ENCODE measurements at places on chromosomes 16 and 17. TPM values are rescaled to one million over a fixed set of nuclear protein-coding genes. Genes with fewer than 3 reads are reported as not detected.

DNA sequence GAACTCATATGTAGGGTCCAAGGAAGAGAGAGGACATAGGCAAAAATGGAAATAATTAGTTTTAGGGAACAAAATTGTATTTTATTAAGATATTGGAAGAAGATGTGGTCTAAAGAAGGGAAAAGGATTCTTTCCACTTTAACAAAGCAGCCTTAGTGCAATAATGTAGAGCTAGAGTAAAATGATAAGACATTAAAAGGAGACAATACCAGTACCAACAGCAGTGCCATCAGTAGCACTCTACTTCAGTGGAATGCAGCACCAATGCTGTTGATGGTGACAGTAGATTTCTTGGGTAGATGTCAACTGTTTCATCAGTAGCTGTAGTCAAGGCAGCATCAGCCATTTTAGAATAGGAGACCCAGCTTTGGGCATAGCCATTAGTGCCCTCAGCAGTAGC is 124.3 kb downstream of the BRIP1 start:
- no peak for DNase-seq

AGRP gene
- total RNA-seq: not detected

CAMTA2 gene
- total RNA-seq: 42.0 TPM

GRCh38 chr16:51939378-51939871 is 607.5 kb downstream of the TOX3 start:
- DNase-seq: no peak

DNA sequence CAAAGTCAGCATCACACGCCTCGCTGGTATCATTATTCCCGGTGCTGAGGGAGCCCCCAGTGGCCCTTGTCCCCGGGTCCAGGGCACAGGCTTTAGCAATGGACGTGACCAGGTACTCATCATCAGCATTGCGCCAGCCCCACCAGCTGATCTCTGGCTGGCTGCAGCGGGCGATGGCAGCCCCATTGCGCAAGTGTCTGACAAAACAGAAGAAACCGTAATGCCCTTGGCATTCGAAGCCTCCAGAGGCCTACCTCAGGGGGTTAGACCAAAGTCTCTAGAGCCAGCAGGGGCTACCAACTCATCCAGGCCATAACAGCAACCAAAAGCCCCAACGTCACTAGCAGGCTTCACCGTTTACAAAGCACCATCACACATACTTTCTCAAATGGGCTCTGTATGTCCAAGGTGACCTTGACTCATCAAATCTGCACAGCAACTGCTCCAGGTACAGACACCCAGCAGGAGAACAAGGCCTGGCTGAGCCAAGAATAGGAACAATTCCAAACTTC is 7.3 kb downstream of the MTMR4 start:
- no peak for DNase-seq

CARD14 gene
- total RNA-seq: not detected

DNA sequence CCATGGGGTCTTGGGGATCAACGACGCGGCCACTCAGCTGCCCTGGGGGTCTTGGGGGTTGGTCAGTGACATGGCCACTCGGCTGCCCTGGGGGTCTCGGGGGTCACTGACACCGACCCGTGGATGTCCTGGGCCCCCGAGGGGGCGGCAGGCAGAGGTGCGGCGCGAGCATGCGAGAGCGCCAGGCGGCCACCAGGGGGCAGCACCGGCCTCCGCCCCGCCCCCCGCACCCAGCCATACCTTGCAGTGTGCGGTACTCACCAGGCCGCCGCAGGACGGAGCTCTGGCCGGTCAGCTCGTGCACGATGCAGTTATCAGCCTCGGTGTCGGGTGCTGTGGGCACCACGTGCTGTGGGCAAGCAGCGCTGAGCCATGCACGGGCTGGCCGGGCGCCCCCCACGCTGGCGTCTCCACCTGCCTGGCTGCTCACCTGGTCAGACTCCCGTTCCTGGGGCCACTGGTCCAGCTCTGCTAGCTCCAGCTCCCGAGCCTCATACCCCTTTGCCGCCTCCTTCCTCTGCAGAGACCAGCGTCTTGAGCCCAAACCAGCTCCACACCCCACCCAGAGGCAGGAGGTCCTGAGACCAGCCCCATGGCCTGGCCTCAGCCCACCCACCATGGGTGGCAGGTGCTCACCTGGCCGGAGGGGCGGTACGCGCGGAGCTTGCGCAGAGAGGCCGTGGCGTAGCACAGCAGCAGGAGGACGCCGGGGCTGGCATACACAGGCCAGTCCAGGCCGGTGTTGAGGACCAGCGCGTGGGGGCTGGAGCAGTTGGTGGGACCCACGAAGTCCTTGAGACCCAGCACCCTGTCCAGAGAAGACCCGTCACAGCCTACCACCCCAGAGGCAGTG is 31.2 kb downstream of the CTU2 start:
- DNase-seq: peak; percentile 76
